Caudate nucleus (tissue), 63 donors: ENCODE measurements at places on chromosomes 6 and 20.

DNA sequence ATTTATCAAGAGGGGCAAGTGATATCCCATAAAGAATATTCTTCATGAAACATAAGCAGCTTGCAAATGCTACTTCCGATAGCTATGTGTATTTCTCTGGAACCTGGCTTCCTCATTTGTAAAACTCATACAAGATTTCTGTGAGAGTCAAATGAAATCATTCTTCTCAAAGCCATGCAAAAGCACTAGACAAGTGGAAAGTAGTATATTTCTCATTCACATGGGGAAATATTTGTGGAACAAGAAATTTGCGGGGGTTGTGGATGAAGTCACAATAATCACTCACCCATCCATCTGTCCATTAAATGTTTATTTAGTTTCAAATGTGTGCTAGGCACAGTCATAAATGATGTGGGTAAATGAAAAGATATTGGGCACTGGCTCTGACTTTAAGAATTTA is 150.5 kb downstream of the IPCEF1 start:
- DNase-seq, result no peak

GRCh38 chr6:154920495-154921200 is 74.5 kb upstream of the TIAM2 start:
- DNase-seq, result no peak

GRCh38 chr6:165266191-165266590 is 43.2 kb downstream of the C6orf118 start:
- no peak for DNase-seq

DNA sequence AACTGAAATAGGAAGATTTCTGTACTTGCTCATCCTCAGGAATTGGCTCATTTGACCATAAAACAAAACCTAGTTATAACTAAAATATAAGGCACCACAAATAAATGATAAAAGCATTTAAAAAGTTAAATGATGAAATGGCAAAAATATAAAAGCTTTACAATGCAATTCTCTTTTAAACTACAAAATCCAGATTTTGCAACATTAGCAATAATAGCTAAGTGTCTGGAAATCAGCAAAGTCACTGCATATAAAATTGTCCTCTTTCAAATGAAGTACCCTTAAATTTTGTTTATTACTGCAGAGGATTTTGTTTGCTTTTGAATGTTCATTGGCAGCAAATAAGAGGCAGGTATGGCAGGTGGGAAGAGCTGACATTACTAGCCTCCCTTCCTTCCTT is 270.4 kb upstream of the RSPO3 start:
- no peak for DNase-seq

GRCh38 chr6:136467186-136467585 is 83.0 kb downstream of the MAP7 start:
- no peak for DNase-seq

- DNase-seq, result no peak
Observed at GRCh38 chr6:162907876-162908481, 180.2 kb downstream of the PACRG start.

DNA sequence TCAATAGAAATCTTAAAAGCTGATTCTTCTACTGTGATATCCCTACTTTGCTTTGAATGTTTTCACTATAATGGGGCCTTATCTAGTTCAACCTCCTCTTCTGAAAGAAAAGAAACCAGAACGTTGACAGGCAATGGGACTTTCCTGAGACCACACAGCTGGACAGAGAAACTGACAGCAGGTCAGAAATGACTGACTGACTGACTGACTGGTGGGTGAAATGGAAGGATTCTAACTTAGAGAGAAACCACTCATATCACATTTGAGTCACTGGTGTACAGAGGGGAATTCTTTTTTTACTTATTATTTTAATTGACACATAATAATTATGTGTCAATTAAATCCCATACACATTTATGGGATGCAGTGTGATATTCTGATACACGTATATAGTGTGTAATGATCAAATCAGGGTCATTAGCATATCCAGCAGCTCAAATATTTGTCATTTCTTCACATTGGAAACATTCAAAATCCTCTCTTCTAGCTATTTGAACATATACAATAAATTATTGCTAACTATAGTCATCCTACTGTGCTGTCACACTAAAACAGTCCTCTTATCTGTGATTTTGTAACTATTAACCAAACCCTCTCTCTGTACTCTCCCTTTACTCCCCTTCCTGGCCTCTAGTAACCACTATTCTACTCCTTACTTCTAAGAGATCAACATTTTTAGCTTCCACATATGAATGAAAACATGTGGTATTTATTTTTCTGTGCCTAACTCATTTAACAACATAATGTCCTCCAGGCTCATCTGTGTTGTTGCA is 64.8 kb upstream of the NRSN1 start:
- DNase-seq, result no peak

GRCh38 chr20:15214051-15214450 is 876.6 kb upstream of the FLRT3 start:
- DNase-seq, result no peak

- no peak for DNase-seq
Observed at GRCh38 chr6:45732731-45733130, 282.9 kb downstream of the CLIC5 start.

DNA sequence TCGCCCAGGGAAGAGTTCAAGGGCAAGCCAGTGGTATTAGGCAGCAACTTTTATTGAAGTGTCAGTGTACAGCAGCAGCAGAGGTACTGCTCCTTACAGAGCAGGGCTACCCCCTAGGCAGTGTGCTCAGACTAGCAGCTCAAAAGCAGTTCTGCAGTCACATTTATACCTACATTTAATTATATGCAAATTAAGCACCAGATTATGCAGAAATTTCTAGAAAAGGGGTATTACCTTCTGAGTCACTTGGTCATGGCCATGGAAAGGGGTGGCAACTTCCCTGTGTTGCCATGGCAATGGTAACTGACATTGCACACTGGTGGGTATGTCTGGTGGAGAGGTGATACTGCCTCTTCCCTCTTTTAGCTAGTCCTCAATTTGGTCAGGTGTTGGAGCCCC is 2.1 kb upstream of the ZKSCAN4 start:
- DNase-seq, result no peak

DNA sequence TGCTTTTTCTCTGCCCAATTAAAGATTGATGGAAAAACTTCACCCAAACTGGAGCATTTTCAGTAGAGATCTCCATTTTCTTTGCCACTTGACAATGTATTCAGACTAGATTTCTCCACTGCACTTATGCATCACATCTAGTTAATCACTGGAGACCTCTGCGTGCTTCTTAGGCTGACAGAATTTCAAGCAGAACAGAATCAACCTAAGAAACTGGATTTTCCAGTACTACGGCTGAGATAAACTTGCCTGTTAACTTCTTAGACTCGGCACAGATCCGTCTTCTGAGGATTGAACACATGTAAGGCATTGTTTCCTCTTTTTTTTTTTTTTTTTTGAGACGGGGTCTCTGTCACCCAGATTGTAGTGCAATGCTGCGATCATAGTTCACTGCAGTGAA is 139.2 kb downstream of the LRRC1 start:
- no peak for DNase-seq

DNA sequence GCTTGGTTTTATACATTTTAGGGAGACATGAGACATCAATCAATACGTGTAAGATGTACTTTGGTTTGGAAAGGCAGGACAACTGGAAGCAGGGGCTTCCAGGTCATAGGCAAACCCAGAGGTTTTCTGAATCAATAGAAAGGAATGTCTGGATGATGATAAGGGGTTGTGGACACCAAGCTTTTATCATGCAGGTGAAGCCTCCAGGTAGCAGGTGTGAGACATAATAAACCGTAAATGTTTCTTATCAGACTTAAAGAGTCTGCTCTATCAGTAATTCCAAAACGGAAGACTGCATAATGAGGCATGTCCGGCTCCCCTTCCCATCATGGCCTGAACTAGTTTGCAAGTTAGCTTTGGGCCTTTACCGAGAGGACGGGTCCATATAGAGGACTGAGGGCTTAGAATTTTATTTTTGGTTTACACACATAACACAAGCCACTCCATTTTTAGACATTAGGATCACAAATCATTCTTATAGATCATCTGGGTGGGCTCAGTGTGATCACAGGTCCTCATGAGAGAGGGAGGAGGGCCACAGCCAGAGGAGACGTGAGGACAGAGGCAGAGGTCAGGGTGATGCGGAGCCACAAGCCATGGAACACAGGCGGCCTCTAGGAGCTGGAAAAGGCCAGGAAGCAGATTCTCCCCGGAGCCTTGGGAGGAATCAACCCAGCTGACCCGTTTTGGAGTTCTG is 10.7 kb upstream of the SERPINB9 start:
- no peak for DNase-seq

GRCh38 chr20:3106658-3107463 is 22.3 kb upstream of the AVP start:
- DNase-seq, result no peak

DNA sequence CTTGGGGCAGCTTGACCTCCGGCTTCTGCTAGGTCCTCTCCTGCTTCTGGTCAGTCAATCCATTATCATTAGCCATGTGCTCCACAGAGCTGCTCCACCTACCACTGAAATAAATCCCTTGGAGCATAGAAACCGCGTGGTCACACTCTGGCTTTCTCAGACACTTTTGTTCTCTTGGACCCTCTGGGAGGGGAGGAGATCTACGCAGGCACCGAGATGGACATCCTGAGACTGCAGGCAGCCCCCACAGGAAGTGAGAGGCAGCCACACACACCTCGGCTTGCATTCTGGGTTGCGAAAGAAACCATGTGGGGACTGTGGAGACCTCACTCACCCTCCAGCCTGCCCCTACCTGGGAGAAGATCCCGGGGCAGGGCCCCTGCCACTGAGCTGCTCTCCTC is 79.5 kb downstream of the FYN start:
- no peak for DNase-seq

DNA sequence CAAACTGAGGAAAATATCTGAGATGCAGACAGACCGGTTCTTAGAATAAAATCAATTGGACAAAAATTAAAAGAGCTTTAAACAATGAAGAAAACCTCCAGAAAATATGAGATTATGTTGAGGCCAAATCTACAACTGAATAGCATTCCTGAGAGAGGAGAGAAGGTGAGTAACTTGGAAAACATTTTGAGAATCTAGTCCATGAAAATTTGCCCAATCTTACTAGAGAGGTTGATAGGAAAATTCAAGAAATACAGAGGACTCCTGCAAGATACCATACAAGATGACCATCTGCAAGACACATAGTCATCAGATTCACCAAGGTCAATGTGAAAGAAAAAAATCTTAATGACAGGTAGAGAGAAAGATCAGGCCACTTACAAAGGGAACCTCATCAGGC is 437.7 kb upstream of the ADGRB3 start:
- no peak for DNase-seq

GRCh38 chr6:1544603-1545002 is 65.1 kb upstream of the FOXC1 start:
- no peak for DNase-seq

- DNase-seq, result no peak
Observed at GRCh38 chr6:46948699-46949098, 27.0 kb upstream of the ADGRF5 start.

GRCh38 chr6:43990275-43990626 is 137.0 kb downstream of the MRPL14 start:
- no peak for DNase-seq

DNA sequence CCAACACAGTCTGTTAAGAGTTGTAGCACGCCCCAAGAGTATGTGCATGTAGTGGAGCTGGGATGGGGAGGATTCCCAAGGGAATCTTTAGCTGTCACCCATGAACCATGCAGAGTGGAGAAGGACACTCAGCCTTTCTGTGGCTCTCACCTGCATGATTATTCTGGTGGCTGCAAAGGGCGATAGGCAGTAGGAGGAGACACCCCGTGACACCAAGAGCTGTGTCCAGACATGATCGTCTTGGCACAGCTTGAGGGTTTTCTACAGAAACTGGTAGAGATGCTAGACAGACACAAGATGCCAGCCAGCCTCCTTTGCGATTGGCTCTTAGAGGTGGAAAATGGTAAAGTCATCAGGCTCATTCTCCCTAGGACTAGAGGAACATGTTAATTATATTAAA is 3.1 kb upstream of the CSE1L start:
- no peak for DNase-seq

- DNase-seq, result no peak
Observed at GRCh38 chr6:158381214-158381613, 68.9 kb downstream of the TULP4 start.

GRCh38 chr6:166657531-166657930 is 30.5 kb upstream of the RPS6KA2 start:
- no peak for DNase-seq

GRCh38 chr20:37205130-37205529 is 25.8 kb upstream of the MROH8 start:
- no peak for DNase-seq

DNA sequence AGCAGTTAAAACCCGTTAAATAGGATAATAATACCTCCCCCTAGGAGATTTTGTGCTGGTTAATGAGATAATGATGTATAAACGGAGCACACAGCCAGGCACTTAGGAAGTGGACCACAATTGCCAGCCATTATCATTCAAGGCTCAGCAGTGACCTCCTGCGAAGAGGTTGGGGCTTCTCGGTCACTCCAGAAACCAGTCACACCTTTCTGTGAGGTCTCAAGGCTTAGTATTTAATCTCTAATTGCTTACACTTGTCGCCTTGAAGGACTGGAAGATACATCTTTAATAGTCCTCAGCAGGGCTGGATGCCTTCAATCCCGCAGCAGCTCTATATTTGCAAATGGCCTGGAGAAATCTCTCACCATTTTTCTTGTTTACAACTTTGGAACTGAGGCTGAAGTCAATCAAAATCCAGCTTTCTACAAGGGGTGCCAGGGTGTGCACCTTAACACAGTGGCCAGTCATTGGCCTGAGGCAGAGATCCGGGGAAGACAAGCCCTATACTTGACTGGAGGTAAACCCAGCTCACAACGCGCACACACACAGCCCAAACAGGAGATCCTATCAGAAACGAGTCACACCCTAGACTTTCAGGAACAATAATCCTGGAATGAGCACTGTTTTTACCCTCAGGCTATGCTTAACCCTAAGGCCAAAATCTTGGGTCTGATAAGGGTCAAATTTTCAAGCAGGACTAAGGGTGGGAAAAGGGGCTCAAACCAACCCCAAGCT is 1.2 kb downstream of the POU5F1 start:
- DNase-seq, result no peak

GRCh38 chr6:11778648-11779328 is at the start of gene ADTRP:
ADTRP (minus strand) TSS chr6:11778803; CDS start chr6:11778759, 44 bp downstream.
- no peak for DNase-seq

- DNase-seq, result peak; percentile 88
Observed at GRCh38 chr6:30614843-30615218, 2.2 kb downstream of the PPP1R10 start.

DNA sequence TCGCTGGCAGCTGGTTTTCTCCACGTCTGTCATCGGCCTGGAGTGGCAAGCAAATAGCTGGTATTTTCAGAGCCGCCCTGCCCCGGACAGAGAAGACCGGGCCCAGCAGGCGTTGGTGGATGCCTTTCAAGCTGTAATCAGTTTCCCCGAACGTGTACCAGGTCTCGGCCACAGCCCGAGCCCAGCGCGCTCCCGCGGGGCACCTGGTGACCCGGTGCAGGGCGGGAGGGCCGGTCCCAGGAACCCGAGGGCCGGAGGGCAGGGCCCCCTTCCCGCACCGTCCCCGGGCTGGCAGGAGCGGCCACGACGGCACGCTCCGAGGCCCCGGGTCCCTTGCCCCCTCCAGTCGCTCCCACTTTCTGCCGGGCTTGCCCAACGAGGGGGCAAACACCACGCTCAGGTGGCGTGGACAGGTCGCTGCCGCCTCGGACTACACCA is 348 bp upstream of the PYGB start:
- no peak for DNase-seq
